Tibial nerve (tissue), 4 donors: ENCODE measurements at places on chromosomes 2 and 18. TPM values are rescaled to one million over a fixed set of nuclear protein-coding genes. Genes with fewer than 3 reads are reported as not detected.

The DOK6 gene
- 28.6 TPM for total RNA-seq

The QPCT gene
- total RNA-seq, result 1.5 TPM

The GAREM2 gene
- 1.5 TPM for total RNA-seq

The CYRIA gene
- 5.7 TPM for total RNA-seq

The ZNF516 gene
- 63.0 TPM for total RNA-seq

The FOXD4L1 gene
- not detected for total RNA-seq

The DDX1 gene
- 57.3 TPM for total RNA-seq

The CYTIP gene
- 9.3 TPM for total RNA-seq

The SLC16A14 gene
- 9.8 TPM for total RNA-seq

The HOXD10 gene
- 0.39 TPM for total RNA-seq

The HOXD8 gene
- 15.1 TPM for total RNA-seq

The DIS3L2 gene
- 74.9 TPM for total RNA-seq

The GPR45 gene
- total RNA-seq, result not detected

The LAMA1 gene
- 2.4 TPM for total RNA-seq

GRCh38 chr2:203908066-203908796 lies 28.3 kb upstream of the ICOS start:
- H3K4me1 ChIP-seq, result no peaks in the 10 kb centered on the region
- DNase-seq, result no peak
- H3K27me3 ChIP-seq, result no peaks in the 10 kb centered on the region

- H3K27ac ChIP-seq, result no peak overlapping the region
- DNase-seq, result no peak
- no peaks in the 10 kb centered on the region for H3K36me3 ChIP-seq
These were observed 4.8 kb downstream of the AMER3 start for GRCh38 chr2:130759906-130760753.

DNA sequence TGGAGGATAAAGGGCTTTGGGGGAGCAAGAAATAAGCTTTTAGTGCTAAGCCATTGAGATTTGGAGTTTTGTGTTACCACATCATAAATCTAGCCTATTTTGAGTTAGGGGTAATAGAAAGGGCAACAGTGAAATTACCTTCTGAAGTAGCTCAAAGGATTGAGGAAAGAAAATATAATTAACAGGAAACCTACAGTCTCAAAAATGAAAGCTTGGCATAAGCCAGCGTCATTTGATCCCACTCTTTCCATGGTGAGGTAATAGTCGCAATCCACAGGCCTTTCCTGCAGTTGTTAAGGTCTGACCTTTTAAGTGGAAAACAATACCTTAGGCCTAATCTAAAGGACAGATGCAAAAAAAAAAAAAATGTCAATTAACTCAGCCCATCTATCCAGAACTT lies 182.7 kb downstream of the UXS1 start:
- H3K27ac ChIP-seq, result no peak overlapping the region
- no peaks in the 10 kb centered on the region for H3K27me3 ChIP-seq
- DNase-seq, result no peak
- H3K36me3 ChIP-seq, result no peaks in the 10 kb centered on the region

- H3K27me3 ChIP-seq, result no peaks in the 10 kb centered on the region
- DNase-seq, result no peak
- no peak overlapping the region for H3K27ac ChIP-seq
- H3K36me3 ChIP-seq, result no peaks in the 10 kb centered on the region
- H3K4me3 ChIP-seq, result no peak overlapping the region
These were observed 50.1 kb downstream of the KIAA2012 start for GRCh38 chr2:202122980-202123720.

DNA sequence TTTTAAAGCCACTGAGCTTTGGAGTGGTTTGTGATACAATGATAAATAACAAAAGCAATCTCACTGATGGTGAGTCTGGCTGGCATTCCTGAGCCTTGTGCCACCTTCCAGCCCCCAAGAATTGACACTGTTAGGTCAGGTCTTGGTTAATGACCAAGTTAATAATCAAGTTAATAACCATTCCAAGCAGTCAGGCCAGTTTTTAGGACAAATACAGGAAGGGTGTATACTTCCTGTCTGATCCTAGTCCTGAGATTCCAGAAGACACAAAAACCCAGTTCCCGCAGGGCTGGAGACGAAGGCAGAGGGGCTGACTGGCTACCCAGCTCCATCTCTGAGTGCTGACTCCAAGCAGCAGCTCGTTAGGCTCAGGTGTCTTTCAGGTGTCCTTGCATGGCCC lies 74.6 kb upstream of the LAPTM4A start:
- H3K27ac ChIP-seq, result no peak overlapping the region
- no peaks in the 10 kb centered on the region for H3K36me3 ChIP-seq
- no peak overlapping the region for H3K4me3 ChIP-seq

DNA sequence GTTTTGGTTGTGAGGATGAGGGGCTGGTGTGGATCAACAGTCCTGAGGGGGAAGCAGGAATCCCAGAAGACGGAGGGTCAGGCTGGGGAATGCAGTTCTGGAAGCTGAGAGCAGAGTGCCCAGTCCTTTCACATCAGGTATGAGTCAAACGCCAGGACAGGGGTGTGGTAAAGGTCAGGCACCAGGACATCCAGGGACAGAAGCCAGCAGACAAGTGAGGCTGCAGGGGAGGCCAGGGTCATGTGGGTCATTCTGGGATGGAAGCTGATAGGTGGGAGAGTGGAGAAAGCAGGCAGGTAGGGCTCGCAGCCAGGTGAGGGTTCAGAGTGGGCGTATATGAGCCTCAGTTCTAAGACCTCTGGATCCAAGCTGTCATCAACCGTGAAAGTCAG lies 12.8 kb upstream of the GNLY start:
- H3K27ac ChIP-seq, result no peak overlapping the region
- H3K4me3 ChIP-seq, result no peak overlapping the region
- no peaks in the 10 kb centered on the region for H3K27me3 ChIP-seq
- peaks cover 4% of the 10 kb centered on the region for H3K4me1 ChIP-seq
- no peaks in the 10 kb centered on the region for H3K36me3 ChIP-seq
- no peak for DNase-seq

DNA sequence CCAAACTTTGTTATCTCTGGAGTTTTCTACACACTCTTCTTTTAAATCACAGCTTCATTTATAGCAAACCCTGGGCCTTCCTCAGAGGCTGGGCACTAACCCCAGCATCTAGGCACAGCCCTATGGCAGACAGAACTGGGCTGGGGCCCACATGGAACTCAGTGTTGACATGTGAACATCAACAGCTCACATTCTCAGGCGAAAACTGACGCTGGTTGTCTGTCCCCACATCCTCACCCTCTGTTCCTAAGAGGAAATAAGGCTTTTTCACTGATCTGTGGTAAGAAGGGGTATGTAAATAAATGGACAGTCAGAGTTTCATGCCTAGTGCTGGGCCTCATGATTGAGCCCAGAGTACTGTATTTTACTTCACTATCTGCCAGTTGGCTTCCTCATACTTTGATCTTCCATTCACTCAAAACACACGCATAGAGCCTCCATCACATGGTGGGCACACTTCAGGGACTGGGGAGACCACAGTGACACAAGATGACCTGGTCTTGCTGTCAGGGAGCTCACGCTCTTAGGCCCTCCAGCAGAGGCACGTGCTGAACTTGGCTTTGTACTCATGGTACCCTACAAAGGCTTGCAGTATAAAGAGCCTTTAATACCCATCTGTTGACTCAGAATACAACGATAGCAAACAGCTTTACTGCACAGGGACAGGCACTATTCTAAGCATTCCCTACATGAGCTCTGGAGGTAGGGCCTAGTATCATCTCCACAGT lies 43.0 kb downstream of the EFEMP1 start:
- no peaks in the 10 kb centered on the region for H3K4me1 ChIP-seq
- H3K27ac ChIP-seq, result no peak overlapping the region
- H3K36me3 ChIP-seq, result no peaks in the 10 kb centered on the region
- no peak overlapping the region for H3K4me3 ChIP-seq
- H3K27me3 ChIP-seq, result no peaks in the 10 kb centered on the region

- H3K27me3 ChIP-seq, result no peaks in the 10 kb centered on the region
- no peaks in the 10 kb centered on the region for H3K36me3 ChIP-seq
- DNase-seq, result no peak
- peaks cover 59% of the 10 kb centered on the region for H3K4me1 ChIP-seq
These were observed 25.1 kb downstream of the COLEC12 start for GRCh38 chr18:475202-476031.

GRCh38 chr2:242034996-242035814 lies 165.7 kb downstream of the RTP5 start:
- peaks cover 6% of the 10 kb centered on the region for H3K27me3 ChIP-seq
- H3K36me3 ChIP-seq, result no peaks in the 10 kb centered on the region
- no peak overlapping the region for H3K4me3 ChIP-seq
- DNase-seq, result no peak
- H3K27ac ChIP-seq, result no peak overlapping the region
- no peaks in the 10 kb centered on the region for H3K4me1 ChIP-seq

DNA sequence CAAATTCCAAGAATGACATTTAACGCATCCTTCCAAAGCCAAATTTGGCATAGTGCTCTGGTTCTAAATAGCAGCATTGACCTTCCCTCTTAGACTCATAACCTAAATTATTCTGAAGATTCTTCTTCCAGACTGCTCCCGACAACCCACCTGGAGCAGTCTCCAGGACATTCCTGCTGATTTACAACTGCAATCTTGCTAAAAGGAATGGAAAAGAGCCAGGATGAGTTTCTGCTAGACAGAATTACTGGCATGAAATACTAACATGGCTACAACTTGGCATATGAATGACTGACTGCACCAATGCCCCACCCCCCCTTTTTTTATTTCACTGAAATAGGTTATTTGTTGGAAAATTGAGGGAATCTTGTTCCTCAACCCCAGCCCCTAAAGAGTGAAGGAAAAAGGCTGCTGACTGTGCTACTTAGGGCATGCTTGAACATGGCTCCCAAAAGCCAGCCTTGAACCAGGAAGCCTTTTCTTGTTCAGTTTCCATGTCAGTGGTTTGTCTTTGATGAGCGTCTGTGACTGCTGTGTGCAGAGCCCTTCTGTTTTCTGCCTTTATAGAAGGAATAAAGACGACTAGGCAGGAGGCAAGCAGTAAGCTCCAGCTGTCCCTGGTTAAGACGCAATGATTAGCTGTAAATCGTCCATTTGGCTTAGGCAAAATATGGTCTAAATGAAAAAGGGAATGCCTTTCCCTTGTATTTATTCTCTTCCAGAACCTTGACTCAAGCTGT lies 47.4 kb upstream of the ITGB6 start:
- H3K4me3 ChIP-seq, result no peak overlapping the region
- no peaks in the 10 kb centered on the region for H3K36me3 ChIP-seq
- H3K27ac ChIP-seq, result no peak overlapping the region
- no peaks in the 10 kb centered on the region for H3K27me3 ChIP-seq

DNA sequence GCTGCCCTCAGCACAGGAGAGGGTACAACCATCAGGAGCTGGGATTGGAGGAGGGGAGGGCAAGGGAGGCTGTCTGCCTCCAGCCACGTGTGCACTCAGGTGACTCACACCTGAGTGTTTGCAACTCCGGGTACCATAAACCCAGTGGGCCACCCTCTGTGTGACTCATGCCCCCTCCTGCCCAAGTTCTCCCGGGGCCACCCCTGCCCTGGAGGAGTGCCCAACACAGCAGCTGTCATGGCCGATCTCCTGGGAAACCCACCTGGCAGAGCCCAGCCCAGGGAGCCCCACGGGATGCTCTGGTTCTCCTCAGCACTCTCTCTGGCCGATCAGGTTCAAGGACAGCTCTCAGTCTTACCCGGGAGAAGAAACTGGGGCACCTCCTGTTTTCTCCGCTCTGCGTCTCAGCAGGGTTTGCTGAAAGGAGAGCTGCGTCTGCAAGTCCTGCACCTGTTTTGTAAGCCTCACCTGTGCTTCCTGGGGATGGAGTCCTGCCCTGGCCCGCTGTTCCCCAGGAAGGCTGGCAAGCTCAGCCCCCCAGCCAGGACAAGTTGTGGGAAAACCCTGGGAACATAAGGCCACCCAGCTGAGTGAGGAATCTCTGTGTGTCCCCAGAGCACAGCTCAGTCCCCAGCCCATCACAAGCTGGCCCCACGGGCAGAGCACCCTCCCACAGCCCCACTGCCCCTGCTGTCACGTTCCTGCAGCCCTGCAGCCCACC lies 44.0 kb upstream of the UBE2F start:
- H3K4me1 ChIP-seq, result peaks cover 11% of the 10 kb centered on the region
- H3K36me3 ChIP-seq, result no peaks in the 10 kb centered on the region
- no peaks in the 10 kb centered on the region for H3K27me3 ChIP-seq
- DNase-seq, result no peak
- H3K4me3 ChIP-seq, result no peak overlapping the region
- H3K27ac ChIP-seq, result peak overlapping the region; percentile 67

DNA sequence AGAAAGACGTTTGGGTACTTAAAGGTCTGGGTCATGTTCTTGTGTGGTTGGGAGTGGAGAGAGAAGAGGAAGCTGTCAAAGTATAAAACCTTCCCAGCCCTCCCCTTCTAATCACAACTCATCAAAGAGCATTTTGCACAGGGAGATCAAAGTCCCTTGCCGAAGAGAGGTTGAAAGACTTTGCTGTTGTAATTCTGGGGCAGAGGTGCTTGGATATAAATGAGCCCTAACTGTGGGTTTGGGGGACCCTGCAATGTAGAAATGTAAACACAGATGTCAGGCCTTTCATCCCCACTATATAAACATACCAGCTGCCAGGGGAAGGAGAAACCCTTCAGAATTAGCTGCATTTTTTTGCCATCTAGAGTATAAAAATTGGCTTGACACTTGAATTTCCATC lies 182.1 kb downstream of the ETAA1 start:
- H3K27ac ChIP-seq, result no peak overlapping the region
- H3K27me3 ChIP-seq, result no peaks in the 10 kb centered on the region
- no peak overlapping the region for H3K4me3 ChIP-seq
- DNase-seq, result no peak
- no peaks in the 10 kb centered on the region for H3K4me1 ChIP-seq

DNA sequence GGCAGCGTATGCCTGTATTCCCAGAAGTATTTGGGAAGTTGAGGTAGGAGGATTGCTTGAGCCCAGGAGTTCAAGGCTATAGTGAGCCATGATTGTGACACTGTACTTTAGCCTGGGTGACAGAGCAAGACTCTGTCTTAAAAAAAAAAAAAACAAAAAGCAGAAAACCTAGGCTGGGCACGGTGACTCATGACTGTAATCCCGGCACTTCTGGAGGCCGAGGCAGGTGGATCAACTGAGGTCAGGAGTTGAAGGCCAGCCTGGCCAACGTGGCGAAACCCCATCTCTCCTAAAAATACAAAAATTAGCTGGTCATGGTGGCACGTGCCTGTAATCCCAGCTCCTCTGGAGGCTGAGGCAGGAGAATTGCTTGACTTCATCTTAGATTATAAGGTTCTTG lies 46.4 kb downstream of the MTA3 start:
- DNase-seq, result no peak
- H3K27ac ChIP-seq, result no peak overlapping the region
- no peaks in the 10 kb centered on the region for H3K27me3 ChIP-seq

DNA sequence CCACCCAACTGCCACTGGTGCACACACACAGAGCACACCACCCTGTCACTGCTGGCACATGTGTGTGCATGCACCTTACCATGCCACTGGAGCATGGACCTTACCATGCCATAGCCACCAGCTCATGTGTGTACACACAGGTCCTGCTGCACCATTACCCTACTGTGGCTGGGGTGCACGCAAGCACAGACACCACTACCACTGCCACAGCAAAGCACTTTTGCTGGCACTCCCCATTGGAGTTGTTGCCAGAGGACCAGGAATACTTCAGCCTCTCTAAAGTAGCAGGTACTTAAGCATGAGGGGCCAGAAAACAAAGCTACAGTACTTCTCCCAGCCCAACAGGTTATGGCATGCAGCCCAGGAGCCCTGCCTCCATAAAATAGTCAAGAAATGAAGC lies 404.8 kb downstream of the MBD2 start:
- no peak overlapping the region for H3K27ac ChIP-seq
- H3K4me3 ChIP-seq, result no peak overlapping the region
- no peaks in the 10 kb centered on the region for H3K27me3 ChIP-seq
- H3K36me3 ChIP-seq, result no peaks in the 10 kb centered on the region
- no peaks in the 10 kb centered on the region for H3K4me1 ChIP-seq
- DNase-seq, result no peak
